GM12878 (cell line): ENCODE measurements at places on chromosomes 11 and 22. TPM values are rescaled to one million over a fixed set of nuclear protein-coding genes. Genes with fewer than 3 reads are reported as not detected.

DNA sequence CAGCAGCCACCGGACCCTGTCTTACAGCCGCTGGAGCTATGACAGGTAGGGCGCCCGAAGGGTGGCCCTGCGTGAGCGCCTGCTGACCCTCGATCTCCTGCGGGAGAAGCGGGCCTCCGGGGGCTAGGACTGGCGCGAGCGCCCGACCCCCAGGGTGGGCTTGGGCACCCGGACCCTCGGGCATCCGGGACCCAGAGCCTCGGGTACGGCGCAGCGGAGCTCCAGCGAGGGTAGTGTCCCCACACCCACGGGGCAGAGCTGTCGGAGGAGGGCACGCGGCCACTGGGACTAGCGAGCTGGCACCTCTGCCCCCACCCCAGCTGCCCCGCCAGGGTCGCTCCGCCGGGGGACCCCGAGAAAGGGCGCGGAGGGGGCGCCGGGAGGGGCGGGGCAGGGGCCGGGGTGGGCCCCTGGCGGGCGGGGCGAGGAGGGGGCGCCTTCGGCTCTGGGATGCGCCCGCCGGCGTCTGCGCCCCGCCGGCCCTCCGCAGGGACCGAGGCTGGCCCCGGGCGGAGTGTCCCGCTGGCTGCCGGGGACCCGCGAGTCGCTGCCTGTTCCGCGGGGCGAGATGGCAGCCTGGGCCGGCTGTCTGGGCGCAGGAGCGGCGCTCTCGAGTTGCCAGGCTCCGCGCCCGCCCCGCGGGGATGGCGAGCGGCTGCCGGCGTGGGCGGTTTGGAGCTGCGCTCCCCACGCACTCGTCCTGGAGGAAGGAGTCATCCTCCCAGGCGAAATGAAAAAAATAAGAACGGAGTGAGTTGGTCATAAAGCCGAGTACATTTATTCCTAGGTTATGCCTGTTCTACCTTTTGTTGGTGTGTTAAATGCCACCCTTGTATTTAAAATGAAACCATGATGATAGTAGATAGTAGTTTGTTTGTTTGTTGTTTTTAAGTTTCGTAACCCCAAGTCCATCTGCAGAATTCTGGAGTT, 32.4 kb downstream of the EIF3F start:
- H3K4me3 ChIP-seq: no peak overlapping the region
- DNase-seq: no peak
- H3K27me3 ChIP-seq: peaks cover 7% of the 10 kb centered on the region
- H3K27ac ChIP-seq: no peak overlapping the region
- H3K4me1 ChIP-seq: no peaks in the 10 kb centered on the region
- no peaks in the 10 kb centered on the region for H3K36me3 ChIP-seq

Gene AIFM3
- total RNA-seq: 0.26 and 0.40 TPM in 2 replicates

Gene CRYBA4
- total RNA-seq: not detected in 2 replicates

DNA sequence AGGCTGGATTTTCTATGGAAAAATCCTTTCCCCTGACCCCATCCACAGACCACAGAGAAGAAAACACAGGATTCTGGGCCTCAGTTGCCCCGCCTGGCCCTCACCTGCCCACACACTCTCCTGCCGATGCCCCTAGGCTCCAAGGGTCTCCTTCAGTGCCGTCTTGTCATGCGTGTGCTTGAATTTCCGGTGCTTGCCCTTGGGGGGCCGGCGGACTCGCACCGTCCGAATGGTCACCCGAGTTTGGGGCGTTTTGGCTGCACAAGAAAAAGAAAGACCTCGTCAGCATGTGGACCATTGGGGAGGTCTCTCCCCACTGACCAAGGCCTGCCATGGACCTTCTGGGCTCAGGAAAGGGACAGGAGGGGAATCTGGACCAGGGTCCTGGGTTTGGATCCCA, 19.2 kb downstream of the PDGFB start:
- no peaks in the 10 kb centered on the region for H3K36me3 ChIP-seq
- no peak overlapping the region for H3K27ac ChIP-seq
- no peak for DNase-seq
- H3K4me1 ChIP-seq: no peaks in the 10 kb centered on the region; the same call in 1 of the 2 replicates
- no peaks in the 10 kb centered on the region for H3K27me3 ChIP-seq
- H3K4me3 ChIP-seq: no peak overlapping the region

- no peak overlapping the region for H3K27ac ChIP-seq
- DNase-seq: no peak
- no peaks in the 10 kb centered on the region for H3K4me1 ChIP-seq
These were observed 45.7 kb upstream of the CABP7 start for GRCh38 chr22:29674121-29674520.

Gene SLC22A12
- total RNA-seq: not detected in 2 replicates

Gene MCAM
- 17.9 and 19.7 TPM in 2 replicates for total RNA-seq

DNA sequence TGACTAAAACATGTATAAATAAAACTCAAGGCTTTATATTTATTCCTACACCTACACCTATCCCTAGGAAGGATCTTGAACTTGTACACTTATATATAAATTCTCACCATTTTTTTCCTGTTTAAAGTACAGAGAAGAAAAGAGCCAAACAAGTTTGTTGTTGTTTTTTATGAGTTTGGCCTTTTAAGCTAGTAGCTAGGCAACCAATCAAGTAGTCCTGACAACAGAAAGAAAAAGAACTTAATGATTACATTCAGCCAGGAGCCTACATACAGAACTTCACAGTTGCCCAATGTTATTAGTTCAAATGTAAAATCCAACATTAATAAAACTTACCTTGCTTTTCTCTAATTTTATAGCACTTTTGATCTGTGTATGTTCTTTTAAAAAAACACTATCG, 316.2 kb downstream of the SOX6 start:
- no peaks in the 10 kb centered on the region for H3K4me1 ChIP-seq
- H3K4me3 ChIP-seq: no peak overlapping the region
- H3K27me3 ChIP-seq: no peaks in the 10 kb centered on the region
- no peak for DNase-seq

- DNase-seq: no peak
- H3K27me3 ChIP-seq: no peaks in the 10 kb centered on the region
- H3K4me3 ChIP-seq: no peak overlapping the region
- H3K27ac ChIP-seq: no peak overlapping the region
- no peaks in the 10 kb centered on the region for H3K36me3 ChIP-seq
These were observed 67.2 kb upstream of the LMO1 start for GRCh38 chr11:8330896-8331295.

DNA sequence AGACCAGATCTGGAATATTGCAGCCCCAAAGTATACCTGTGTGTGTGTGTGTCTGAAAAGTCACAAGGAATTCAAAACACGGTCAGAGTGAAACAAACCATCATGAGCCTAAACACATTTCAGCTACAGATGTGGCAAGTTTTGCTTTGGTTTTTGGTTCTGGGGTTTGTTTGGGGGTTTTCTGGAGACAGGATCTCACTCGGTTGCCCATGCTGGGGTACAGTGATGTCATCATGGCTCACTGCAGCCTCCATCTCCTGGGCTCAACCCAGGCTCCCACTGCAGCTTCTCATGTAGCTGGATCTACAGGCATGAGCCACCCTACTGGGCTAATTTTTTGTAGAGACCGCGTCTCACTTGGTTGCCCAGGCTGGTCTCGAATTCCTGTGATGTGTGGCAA, 41.4 kb upstream of the PHF21A start:
- H3K27ac ChIP-seq: no peak overlapping the region
- no peaks in the 10 kb centered on the region; the same call in 1 of the 2 replicates for H3K27me3 ChIP-seq
- no peaks in the 10 kb centered on the region for H3K4me1 ChIP-seq
- no peak overlapping the region; the same call in 1 of the 2 replicates for H3K4me3 ChIP-seq
- H3K36me3 ChIP-seq: no peaks in the 10 kb centered on the region

- no peak for DNase-seq
- no peaks in the 10 kb centered on the region for H3K27me3 ChIP-seq
- no peak overlapping the region for H3K4me3 ChIP-seq
These were observed 17.6 kb downstream of the ATXN10 start for GRCh38 chr22:45689211-45689610.

DNA sequence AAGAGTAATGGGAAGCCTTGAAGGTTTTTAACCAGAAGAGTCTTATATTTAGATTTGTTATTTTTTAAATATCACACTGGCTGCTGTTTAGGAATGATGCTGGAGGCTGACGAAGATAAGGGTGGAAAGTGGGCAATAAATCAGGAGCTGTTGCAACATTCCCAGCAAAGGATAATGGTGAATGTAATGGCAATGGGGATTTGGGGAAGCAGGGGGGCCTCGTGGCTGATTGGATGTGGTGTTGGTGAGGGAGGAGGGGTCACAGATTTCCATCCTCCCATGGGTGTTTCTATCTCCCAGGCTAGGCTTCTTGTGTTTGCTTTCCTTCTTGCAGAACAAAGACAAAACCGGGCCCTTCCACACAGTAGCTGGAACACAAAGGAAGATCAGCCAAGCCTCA, 80.8 kb downstream of the PIWIL4 start:
- DNase-seq: no peak
- no peak overlapping the region for H3K27ac ChIP-seq
- no peaks in the 10 kb centered on the region for H3K27me3 ChIP-seq
- H3K36me3 ChIP-seq: no peaks in the 10 kb centered on the region
- no peaks in the 10 kb centered on the region for H3K4me1 ChIP-seq
- no peak overlapping the region for H3K4me3 ChIP-seq
